ENCODE measurements at places on chromosomes 6 and 20. TPM values are rescaled to one million over a fixed set of nuclear protein-coding genes. Genes with fewer than 3 reads are reported as not detected.

The SULF2 gene
- total RNA-seq: 103 TPM

The CLPSL2 gene
- total RNA-seq: not detected

The BNIP5 gene
- total RNA-seq: 6.0 TPM

The APCDD1L gene
- not detected for total RNA-seq

The C20orf141 gene
- not detected for total RNA-seq

The BEND6 gene
- total RNA-seq: not detected

The OPN5 gene
- total RNA-seq: not detected

The SAMD3 gene
- total RNA-seq: not detected

The C20orf202 gene
- 0.55 TPM for total RNA-seq

The BCKDHB gene
- 32.9 TPM for total RNA-seq

DNA sequence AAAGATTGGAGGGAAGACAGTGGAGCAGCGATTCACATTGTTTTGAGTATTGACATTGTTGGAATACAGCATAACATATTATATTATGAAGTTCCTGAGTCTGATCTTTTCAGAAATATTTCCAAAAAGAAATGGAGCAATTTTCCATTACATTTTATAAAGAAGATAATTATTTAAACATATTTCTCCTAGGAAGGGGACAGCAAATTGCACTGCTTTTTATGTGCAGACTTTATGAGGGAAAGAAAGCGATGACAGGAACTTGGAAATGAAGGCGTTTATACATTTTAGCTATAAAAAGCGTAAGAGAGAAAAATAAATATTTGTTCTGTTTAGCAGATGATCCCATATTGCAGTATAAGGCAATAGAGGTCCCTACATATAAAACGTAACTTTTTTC, 117.0 kb upstream of the EDN1 start:
- DNase-seq: no peak

- no peak for DNase-seq
Measured at GRCh38 chr6:139369568-139370282, 4.7 kb downstream of the CITED2 start.

DNA sequence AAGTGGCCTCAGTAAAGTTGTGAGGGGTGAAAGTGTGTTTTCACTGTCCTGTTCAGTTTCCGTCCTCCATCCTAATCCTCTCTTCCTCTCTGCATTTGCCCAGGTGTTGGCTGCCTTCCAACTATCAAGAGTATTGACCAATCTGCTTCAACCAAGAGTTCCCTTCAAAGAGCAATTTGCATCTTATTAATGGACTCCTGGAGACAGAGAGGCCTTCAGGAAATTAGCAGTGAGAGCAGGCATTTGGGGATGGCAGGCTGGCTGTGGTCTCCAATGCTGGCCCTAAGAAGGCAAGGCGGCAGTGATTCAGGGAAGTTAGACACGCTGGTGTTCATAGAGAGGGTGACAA, 77.2 kb downstream of the GPR6 start:
- DNase-seq: no peak

GRCh38 chr20:39259010-39259803, 297.1 kb downstream of the DHX35 start:
- DNase-seq: no peak

GRCh38 chr6:24004062-24004461, 122.0 kb upstream of the NRSN1 start:
- DNase-seq: no peak

DNA sequence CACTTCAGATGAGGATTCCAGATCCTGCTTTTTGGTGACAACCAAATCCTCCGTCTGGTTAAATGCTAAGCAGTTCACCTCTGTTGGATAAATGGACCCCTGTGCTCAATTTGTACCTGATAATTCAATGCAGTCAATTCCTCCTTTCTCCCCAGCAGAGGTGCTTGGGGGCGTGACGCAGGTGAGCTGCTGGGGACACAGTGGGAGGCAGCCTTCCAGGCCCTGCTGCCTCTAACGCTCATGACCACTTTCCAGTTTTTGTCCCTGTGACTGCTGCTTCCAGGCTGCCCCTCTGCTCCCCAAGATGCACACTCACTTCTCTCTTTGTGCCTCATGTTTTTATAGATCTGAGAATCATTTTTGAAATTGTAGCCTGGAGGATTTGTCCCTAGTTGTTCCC, 78.5 kb downstream of the TTLL2 start:
- DNase-seq: no peak

GRCh38 chr6:41914869-41915530, 5.9 kb downstream of the MED20 start:
- DNase-seq: no peak

DNA sequence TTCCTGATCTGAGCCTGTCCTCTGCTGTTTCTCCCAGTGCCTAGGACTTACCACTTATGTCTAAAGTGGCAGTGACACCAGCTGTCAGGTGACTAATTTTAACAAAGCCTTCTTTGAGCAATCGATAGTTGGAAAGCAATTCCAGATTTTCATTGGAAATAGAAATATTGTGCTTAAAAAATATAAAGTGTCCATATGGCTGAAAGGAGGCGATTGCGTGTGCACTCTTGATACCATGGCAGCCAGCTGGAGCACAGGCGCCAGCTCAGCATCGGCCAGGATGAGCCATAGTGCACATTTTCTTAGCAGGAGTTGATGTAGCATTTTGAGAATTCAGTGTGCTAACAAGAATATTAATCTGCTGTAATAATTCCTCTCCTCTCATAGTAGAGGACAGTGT, 70.0 kb downstream of the LRRC1 start:
- no peak for DNase-seq

GRCh38 chr6:11043378-11043960, 636 bp downstream of the ELOVL2 start:
- no peak for DNase-seq

DNA sequence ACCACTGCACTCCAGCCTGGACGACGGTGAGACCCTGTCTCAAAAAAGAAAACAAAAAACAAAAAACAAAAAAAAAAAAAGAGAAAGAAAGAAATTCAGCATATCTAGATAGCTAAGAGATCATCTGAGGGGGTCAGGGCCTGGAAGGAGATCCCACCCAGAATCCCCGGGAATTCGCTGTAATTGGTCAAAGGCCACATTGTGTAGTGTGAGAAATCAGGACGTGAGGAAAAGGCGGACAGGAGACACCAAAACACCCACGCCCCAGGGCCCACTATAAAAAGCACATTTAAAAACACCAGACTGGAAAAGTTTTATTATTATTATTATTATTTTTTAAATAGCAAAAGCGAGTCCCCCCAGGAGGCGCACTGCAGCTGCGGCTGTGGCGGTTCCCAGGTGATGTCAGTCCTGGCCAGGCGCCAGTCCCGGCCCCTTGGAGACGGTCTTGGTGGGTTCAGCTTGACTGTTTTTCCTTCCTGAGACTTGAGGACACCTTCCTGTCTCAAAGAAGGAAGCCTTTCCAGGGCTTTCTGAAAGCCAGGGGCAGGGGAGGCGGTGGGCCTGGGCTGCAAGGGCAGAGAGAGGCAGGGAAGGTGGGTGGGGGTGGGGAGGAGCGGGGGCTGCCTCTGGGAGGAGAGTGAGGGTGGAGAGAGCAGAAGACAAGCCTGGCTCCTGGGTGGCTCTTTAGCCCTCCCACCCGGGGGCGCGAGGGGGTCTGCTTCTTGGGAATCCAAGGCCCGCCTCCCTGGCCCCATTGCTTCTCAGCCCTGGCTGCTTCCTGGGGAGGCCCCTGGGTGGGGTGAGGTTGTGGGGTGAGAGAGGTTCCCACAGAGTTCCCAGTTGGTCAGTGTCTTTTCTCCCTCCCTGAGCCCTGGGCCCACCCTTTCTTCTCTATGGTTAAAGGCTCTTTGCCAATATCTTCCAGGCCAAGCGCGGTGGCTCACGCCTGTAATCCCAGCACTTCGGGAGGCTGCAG, 14.5 kb downstream of the TCF15 start:
- DNase-seq: no peak

DNA sequence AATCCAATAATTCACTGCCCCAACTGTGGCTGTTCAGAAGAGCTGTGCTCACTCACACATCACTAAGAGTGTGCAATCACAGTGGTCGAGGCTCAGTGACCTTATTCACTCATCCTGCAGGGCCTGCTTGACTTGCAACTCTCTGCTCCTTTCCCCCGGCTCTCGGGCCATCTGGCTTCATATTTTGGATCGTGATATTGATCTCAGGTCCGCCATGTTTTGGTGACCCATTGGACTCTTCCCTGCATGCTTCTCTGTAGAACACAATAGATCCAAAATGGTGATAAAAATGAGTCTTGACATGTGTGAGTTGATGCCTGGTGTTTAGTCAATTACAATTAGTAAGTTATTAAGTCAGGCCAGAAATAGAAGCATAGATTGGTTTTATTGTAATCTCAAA, 313.9 kb upstream of the SOX4 start:
- no peak for DNase-seq

- no peak for DNase-seq
Measured at GRCh38 chr20:61772828-61773631, 292.7 kb downstream of the TAF4 start.

- peak; percentile 49 for DNase-seq
Measured at GRCh38 chr6:170295510-170296422, 4.9 kb upstream of the DLL1 start.

DNA sequence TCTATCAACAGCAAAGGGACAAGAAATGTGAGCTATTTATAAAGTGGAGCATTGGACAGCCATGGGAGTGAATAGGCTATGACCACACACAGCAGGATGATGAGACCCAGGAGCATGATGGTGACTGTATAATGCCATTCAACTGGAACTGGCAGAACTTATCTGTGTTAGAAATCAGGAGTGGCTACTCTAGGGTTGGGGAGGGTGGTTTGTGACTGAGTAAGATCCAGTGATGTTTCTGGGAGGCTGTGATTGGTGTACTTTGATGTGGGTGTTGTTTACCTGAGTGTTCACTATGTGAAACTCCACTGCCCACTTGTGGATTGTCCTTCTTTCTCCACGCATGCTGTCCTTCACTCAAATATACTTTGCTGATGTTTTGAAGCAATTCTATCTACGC, 11.5 kb upstream of the HLA-B start:
- no peak for DNase-seq

GRCh38 chr6:73460056-73460455, 1.5 kb upstream of the MTO1 start:
- DNase-seq: no peak

DNA sequence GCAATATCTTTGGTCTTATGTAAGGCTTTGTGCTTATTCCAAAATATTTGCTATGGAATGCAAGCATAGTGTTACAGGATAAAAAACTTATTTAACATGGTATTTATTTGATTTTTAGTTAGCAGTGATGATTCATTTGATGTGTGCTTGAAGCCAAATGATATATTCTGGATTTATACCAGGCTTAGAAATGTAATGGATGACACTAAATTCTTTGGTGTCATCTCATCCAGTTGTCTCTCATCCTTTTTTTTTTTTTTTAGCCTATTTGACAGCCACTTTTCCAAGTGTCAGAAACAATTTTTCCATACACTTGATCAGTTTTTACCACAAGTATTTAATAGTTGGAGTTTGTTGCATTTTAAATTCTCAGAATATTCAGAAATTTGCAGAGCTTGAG, 515.3 kb downstream of the CDKAL1 start:
- no peak for DNase-seq

- DNase-seq: no peak
Measured at GRCh38 chr20:46122516-46123481, 4.7 kb downstream of the CD40 start.

DNA sequence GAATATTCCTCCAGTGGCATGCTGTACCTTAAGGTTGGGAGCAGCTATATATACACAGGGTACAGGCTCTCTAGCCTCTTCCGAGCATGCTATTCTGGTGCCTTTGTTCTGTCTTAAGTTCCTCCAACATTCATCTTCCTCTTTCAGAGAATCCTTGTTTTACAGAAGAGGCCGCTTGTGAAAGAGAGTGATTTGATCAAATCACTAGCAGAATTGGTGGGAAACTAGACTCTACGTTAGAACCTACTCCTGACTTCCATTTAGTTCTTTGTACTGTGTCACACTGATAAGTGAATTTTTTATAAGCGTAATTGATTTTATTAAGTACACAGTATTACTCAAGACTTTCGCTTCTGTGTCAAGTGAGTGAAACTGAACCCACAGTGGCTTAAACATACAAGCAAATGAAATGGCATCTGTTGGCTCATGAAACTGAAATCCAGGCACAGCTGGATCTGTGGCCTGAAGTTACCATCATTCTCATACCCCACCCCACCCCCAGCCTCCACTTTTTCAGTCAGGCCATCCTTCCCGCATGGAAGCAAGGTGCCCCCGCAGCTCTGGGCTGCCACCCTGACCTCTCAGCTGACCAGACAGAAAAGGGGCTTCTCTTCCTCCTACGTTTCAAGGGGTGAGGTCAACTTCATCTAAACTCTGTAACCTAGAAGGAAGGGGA, 102.3 kb downstream of the RPP40 start:
- DNase-seq: no peak

GRCh38 chr20:32991792-32992641, 12.2 kb downstream of the SUN5 start:
- DNase-seq: no peak

DNA sequence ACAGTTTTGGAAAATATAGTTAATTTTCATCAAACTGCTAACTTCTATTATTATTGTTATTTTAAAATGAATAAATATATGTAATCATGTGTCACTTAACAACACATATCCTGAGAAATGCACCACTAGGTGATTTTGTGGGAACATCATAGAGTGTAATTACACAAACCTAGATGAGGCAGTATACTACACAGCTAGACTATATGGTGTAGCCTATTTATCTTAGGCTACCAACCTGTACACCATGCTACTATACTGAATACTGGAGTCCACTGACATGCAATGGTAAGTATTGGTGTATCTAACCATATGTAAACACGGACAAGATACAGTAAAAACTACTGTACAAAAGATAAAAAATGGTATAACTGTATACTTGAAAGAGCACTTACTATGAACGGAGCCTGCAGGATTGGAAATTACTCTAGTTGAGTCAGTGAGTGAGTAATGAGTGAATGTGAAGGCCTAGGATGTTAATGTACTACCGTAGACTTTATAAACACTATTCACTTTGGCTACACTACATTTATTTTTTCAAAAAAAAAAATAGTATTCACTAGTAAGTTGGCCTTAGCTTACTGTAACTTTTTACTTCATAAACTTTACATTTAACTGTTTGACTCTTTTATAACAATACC, 72.4 kb downstream of the ASCC3 start:
- no peak for DNase-seq

- DNase-seq: no peak
Measured at GRCh38 chr20:32263398-32263954, 14.0 kb upstream of the KIF3B start.

DNA sequence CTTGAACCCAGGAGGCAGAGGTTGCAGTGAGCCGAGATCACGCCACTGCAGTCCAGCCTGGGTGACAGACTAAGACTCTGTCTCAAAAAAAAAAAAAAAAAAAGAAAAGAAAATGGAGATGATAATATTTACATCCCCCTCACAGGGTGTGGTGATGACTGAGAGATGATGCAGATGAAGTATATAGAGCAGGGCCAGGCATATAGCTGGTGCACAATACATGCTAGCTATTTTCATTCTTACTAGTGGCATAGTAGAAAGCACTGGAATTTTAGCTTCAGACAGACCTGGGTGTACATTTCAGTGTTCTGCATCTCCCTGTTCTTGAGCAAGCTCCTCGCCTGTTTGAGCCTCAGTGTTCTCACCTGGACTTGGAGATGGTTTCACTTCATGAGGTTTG, 36.9 kb downstream of the CEBPB start:
- no peak for DNase-seq
